ENCODE measurements at places on chromosomes 2 and 18.

- DNase-seq: no peak
Measured at GRCh38 chr2:199929262-199929661, 18.2 kb downstream of the C2orf69 start.

DNA sequence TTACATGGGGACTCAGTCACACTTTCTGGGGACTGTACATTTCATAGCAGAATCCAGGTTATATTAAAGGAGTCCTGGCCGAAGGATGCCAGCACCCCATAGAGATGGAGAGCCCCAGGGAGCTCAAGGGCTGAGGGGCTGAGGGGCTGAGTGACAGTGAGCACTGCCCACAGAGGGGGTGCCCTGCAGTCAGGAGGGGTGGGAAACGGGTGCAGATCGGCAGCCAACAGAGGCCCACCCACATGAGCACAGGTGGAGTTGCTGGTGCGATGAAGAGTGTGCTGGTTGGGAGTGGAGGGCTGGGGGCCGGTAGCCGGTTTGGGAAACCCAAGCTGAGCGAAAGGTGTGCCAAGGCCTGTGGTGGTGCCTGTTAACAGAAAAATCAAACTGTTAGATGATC is 32.1 kb downstream of the TPRKB start:
- no peak for DNase-seq

DNA sequence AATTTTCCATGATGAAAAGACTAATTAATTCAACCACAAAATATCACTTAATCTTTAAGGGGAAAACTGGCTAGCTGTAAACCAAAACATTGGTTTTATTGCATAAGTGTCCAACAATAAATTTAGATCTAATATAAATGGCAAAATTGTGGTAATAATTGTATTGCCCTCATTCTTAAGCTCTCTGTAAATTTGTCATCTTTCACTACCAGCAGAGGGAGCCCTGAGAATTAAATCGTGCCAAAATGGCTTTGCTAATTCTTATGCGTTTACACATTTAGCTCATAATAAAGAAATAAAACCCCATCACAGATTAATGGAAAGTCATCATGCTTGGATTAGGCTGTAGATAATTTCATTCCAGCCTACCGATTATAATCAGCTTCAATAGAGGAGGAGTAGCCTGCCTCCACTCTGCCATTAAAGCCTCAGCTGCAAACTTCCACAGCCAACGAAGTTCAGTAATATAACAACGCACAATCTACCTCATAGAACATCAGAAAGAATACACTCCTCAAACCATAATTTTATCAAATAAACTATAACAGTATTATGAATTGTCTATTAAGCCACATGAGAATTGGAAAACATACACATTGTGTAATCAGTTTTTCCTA is 70.0 kb upstream of the ATP5MC3 start:
- DNase-seq: no peak

DNA sequence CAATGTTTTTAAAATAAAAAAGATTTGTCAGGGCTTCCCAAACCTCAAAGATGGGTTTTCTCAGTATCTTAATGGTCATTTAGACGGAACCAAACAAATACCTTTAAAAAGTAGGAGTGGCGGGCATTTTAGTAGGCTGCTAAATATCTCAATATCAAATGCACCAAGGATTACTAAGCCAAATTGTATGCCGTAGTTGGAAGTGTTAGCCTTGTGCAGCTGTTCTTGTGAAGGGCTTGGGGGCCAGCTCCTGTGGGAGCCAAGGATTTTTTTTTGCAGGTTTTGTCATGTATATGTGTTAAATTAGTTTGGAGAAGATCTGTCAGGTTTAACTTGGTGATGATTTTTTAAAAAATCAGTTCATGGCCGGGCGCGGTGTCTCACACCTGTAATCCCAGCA is 52.1 kb downstream of the ACTR2 start:
- DNase-seq: no peak

- no peak for DNase-seq
Measured at GRCh38 chr2:184530239-184530638, 68.1 kb upstream of the ZNF804A start.

DNA sequence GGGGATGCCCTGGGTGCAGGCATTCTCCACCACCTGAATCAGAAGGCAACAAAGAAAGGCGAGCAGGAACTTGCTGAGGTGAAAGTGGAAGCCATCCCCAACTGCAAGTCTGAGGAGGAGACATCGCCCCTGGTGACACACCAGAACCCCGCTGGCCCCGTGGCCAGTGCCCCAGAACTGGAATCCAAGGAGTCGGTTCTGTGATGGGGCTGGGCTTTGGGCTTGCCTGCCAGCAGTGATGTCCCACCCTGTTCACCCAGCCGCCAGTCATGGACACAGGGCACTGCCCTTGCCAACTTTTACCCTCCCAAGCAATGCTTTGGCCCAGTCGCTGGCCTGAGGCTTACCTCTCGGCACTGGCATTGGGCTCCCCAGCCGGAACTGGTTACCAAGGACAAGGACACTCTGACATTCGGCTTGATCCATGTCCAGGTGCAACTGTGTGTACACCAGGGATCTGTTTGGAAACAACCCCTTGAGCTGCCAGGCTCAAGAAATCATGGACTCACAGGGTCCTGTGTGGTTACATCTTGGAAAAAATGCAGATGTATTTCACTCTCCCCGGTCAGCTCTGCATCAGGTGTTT is 31.8 kb downstream of the SLC1A4 start:
- DNase-seq: no peak

- no peak for DNase-seq
Measured at GRCh38 chr18:55588111-55588869, at the start of gene TCF4. Gene TCF4 (minus strand): TSS chr18:55588192. CDS start chr18:55587116, 1,076 bp downstream.

- no peak for DNase-seq
Measured at GRCh38 chr2:122610948-122611609, 855.6 kb downstream of the TSN start.

- no peak for DNase-seq
Measured at GRCh38 chr2:204010628-204011560, 74.3 kb downstream of the ICOS start.
